ENCODE measurements at places on chromosomes 7 and 10. TPM values are rescaled to one million over a fixed set of nuclear protein-coding genes. Genes with fewer than 3 reads are reported as not detected.

GRCh38 chr7:105250706-105251105, 138.0 kb downstream of the SRPK2 start:
- H3K4me3 ChIP-seq, result no peak overlapping the region
- H3K27ac ChIP-seq, result no peak overlapping the region
- H3K27me3 ChIP-seq, result no peaks in the 10 kb centered on the region
- no peak for DNase-seq

DNA sequence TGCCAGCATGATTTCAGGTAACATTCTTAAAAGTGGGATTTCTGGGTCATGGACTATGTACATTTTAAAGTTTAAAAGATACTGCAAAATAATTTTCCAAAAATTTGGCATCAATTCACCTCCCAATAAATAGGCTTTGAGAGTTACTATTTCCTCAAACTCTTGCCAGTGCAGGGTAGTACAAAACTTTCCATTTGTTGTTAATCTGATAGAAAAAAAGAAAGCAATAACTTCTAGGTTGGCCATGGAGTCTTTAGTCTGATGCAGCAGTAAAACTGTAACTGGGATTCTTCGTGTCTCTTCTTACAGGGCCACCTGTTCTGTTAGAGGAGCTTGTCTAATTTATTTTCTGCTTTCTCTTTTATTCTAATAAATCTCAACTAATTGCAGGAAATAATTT, 241.1 kb downstream of the MAGI2 start:
- no peak overlapping the region for H3K27ac ChIP-seq
- H3K27me3 ChIP-seq, result no peaks in the 10 kb centered on the region
- DNase-seq, result no peak
- no peak overlapping the region for H3K4me3 ChIP-seq
- no peaks in the 10 kb centered on the region for H3K4me1 ChIP-seq
- no peaks in the 10 kb centered on the region for H3K36me3 ChIP-seq

DNA sequence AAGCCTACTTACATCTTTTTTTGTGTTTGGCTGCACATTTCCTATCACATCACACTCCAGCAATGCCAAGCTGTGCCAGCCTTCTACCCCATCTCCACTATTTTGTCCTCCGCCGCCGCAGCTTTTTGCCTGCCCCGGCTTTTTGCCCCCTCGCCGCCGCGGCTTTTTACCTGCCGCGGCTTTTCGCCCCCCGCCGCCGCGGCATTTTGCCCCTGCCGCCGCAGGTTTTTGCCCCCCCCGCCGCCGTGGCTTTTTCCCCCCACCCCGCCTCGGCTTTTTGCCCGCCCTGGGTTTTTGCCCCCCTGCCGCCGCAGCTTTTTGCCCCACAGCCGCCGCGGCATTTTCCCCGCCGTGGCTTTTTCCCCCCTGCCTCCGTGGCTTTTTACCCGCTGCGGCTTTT, 506.0 kb downstream of the ZNF37A start:
- no peaks in the 10 kb centered on the region for H3K36me3 ChIP-seq
- DNase-seq, result no peak
- no peaks in the 10 kb centered on the region for H3K27me3 ChIP-seq
- no peak overlapping the region for H3K4me3 ChIP-seq
- H3K27ac ChIP-seq, result no peak overlapping the region

DNA sequence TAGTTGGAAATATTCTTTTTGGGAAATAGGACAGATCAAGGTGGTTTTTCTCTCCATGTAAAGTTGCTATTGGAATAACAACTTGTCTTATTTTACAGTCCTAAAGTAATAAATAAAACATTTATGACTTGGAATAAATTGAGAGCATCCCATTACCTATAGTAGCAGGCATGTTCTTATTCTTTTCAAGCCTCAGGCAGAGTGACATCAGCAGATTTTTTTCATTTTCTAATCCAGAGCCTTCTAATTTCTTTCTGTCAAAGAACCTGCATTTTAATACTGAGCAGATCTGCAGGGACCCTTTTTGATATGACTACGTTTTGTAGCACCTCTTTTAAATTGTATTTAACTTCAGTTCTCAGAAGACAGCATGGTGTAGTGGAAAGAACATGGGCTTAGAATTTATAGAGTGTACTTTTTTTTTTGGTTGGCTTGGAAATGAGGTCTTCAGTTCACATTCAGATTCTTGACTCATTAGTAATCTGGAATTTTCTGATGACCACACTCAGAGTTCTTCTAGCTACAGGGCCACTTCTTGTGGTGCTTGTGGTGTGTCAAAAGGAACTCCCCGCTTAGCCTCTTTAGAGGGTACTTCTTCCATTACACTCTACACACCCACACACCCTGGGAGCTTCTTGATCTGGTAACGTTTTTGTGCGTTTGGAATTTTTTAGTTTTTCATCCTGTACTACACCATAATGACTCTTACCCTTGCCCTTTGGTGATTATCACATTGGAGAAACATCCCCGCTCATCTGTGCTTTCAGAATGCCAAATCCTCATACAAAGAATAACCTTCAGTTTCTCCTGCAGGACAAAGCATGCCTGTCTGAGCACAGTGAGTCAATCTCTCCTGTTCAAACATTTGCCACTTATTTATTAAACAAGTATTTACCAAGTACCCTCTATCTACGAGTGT, 34.6 kb downstream of the AGK start:
- H3K27me3 ChIP-seq, result no peaks in the 10 kb centered on the region
- peaks cover 3% of the 10 kb centered on the region for H3K36me3 ChIP-seq
- no peak overlapping the region for H3K4me3 ChIP-seq
- no peaks in the 10 kb centered on the region for H3K4me1 ChIP-seq
- peak; percentile 46 for DNase-seq
- peak overlapping the region; percentile 64 for H3K27ac ChIP-seq

Gene NXPH1
- total RNA-seq, result not detected

Gene ERVW-1
- total RNA-seq, result not detected

Gene TMEM270
- not detected for total RNA-seq

Gene ZMIZ1
- total RNA-seq, result 82.3 TPM

Data from GM12878 (cell line).